Activated B cell treated with CpG ODN at 0.5 μM for 24 hours (primary cell): ENCODE measurements at places on chromosomes 16 and 17.

- no peak for DNase-seq
Measured at GRCh38 chr17:34797720-34798119, 163.5 kb downstream of the CCT6B start.

- DNase-seq, result no peak
Measured at GRCh38 chr17:83032781-83033180, 46.6 kb upstream of the METRNL start.

DNA sequence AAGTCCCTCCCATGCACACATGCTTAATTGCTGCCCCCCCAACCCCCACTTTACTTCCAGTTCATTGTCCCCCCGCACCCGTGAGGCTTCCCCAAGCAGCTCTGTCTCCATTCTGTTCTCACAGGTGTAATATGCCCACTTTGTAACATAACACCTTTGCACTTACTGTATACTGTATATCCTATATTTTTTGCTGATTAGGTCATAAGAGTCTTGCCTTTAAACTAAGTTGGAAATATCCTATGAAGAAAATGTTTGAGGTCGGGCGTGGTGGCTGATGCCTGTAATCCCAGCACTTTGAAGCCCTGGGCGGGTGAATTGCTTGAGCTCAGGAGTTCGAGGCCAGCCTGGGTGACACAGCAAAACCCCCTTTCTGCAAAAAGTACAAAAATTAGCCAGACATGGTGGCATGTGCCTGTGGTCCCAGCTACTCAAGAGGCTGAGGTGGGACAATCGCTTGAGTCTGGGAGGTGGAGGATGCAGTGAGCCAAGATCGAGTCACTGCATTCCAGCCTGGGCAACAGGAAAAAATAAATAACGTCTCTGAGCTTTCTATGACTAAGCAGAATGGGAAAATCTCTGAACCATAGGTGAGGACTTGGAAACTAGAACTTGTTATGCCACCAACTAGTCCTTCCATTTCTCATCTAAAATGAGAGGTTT is 76.1 kb downstream of the TNRC6C start:
- no peak for DNase-seq

DNA sequence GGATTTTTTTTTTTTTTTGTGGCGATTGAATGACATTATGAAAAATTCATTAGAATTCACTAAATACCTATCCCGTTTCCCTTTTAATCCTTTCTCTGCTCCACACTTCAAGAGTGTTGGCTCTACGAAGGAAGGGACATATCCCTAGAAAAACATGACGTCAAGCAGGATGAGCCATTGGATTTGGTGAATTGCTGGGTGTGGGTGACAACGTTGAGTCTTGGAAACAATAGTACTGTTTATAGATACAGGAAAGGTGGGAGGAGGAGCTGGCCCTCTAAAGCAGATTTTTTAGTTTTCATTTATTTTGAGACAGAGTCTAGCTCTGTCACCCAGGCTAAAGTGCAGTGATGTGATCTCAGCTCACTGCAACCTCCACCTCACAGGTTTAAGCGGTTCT is 167.6 kb upstream of the FAM20A start:
- no peak for DNase-seq

DNA sequence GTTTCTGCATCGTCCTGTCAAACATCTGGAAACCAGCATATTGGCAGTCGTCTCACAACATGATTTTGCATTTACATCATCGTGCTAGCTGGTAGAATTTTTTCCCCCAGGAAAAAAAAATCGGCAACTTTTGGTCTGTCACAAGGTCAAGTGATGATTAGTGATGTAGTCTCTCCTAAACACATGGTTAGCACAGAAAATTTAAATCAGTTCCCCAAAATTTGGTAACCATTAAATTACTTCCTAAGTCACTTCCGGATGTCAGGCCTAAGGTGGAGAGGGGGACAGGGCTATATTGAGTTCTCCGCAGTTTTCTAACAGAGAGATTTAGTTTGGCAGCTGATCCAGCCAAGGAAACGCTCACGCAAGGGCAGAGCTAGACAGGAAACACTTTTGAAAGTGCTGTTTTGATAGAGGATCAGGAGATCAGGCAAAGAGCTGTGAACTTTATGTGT is 271.0 kb upstream of the TBX2 start:
- no peak for DNase-seq

- DNase-seq, result no peak
Measured at GRCh38 chr16:30771726-30772125, 9.6 kb downstream of the RNF40 start.

DNA sequence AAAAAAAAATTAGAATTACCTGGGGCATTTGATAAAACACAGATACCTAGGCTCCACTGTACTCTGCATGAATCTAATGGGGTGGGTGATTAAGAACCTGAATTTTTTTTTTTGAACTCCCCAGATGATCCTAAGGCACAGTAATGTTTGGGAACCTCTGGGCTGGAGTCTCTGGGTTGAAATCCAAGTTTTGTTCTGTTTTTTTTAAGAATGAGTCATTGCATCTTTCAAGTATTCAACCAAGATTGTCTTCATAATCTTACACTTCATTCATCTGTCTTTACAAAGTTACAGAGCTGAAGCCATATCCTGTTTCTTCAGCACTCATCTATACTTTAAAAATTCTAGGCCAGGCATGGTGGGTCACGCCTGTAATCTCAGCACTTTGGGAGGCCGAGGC is 52.6 kb downstream of the PIGL start:
- DNase-seq, result no peak

DNA sequence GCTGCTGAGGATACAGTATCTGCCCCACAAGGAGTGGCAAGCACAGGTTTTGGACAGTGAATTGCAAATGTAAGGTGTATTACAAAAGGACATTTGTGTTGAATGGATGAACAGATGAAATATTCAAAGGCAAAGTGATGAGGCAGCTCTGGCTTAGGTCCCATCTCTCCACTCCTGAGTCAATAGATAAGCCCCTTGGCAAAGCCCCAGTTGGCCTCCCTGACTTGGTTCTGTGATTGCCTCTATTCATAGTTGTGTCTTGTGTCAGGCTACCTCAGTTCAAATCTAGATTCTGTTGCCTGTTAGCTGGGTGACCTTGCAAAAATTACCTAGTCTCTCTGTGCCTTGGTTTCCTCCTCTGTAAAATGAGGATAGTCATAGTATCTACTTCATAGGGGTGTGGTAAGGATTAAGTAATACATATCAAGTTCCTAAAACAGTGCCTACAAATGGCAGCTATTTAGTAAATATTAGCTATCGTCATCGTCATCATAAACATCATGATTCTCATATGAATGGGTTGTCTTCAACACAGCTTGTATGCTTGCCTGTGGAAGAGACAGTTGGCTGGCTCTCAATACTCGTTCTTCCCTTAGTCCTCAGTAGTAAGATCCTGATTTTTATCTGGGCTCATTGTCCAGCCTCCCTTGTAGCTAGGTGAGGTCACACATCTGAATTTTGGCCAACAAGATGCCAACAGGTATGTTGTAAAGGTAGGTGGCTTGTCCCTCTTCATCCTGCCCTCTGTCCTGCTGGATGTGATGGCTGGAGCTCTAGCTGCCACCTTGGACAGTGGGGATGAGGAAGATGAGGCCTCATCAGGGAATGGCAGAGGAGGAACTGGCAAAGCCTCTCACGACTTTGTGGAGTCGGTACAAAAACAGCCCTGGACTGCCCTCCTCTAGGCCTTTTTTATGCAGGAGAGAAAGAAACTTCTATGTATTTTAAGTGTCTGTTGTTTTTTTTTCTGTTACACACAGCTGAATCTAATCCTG is 2.1 kb upstream of the MFAP4 start:
- no peak for DNase-seq

DNA sequence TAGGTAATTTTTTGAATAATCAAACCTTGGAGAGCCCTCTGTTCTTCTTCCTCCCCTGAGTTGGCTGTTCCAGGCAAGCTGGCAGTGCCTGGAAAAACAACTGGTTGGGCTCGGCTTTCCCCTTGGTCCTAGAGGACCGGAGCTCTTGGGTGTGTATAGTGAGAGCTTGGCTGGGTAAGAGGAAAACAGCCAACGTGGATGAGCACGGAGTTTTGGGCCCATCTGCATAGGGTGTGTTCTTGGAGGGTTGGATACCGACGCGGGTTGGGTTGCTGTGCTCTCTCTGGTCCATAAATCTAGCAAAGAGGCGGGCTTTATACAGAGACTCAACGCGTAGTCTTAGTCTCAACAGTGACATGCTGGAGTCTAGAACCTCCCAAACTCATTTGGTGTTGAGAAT is 23.2 kb downstream of the ITGB3 start:
- no peak for DNase-seq

GRCh38 chr16:2473999-2474876 is 689 bp upstream of the TBC1D24 start:
- DNase-seq, result peak; percentile 56

- DNase-seq, result no peak
Measured at GRCh38 chr17:80746262-80746935, 201.8 kb downstream of the RPTOR start.

- DNase-seq, result no peak
Measured at GRCh38 chr17:53892222-53892621, 69.5 kb downstream of the KIF2B start.

GRCh38 chr17:55266051-55266957 is 1.5 kb downstream of the HLF start:
- DNase-seq, result no peak

- DNase-seq, result no peak
Measured at GRCh38 chr17:76388966-76389888, 4.8 kb downstream of the SPHK1 start.

DNA sequence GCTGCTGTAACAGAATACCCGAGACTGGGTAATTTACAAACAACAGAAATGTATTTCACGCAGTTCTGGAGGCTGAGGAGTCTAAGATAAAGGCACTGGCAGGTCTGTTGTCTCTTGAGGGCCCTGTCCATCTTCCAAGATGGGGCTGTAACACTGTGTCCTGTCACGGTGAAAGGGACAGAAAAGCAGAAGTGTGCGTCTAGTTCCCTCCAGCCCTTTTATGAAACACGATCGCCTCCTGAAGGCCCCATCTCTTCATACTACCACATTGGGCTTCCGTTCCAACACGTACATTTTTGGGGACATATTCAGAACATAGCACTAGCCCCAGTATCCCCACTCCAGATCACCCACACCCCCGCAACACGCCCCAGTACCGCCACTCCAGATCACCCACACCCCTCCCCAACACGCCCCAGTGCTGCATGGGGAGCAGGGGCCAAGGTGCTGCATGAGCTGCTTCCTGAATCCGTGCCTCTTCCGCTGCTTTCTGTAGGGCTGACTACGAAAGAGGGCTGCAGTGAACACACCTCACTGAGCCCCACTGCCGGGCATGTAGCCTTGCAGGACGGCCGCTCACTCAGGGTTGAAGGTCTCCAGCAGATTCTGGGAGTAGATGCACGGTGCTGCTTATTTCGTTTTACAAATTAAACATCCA is 91.9 kb downstream of the RPTOR start:
- DNase-seq, result no peak
